ENCODE measurements at places on chromosomes 16 and 17.

- no peak for DNase-seq
Observed at GRCh38 chr17:66518677-66519076, 216.3 kb downstream of the PRKCA start.

DNA sequence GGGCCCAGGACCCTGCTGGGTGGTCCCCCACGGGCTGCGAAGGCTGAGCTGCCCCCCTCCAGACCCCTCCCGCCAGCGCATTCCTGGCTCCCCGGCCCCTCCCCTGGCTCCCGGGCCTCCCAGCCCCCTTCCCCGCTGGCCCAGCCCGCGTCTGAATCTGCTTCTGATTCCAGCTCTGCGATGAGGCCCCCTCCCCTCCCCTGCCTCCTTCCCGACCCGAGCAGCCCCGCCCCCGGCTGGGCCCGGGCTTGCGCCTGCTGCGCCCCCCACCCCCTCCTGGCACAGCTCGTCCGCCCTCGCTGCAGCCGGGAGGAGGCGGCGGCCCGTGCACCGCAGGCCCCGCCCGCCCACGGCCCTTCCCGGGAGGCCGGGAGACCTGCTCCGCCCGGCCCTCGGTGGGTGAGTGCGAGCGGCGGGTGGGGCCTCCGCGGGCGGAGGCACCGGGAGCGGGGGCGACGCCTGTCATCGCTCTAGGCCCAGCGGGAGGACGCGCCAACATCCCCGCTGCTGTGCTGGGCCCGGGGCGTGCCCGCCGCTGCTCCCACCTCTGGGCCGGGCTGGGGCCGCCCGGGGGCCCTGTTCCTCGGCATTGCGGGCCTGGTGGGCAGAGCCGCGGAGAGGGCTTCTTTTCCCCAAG lies at the start of gene NTN3:
TSS of gene NTN3 (plus strand) at position 282 of the 637 bp plus-strand sequence. CDS start 405 bp downstream, outside the sequence.
- no peak for DNase-seq

- DNase-seq = no peak
Observed at GRCh38 chr16:21083729-21084268, 66.8 kb downstream of the DNAH3 start.

GRCh38 chr16:5466551-5466950 lies 369.0 kb upstream of the EEF2KMT start:
- no peak for DNase-seq

DNA sequence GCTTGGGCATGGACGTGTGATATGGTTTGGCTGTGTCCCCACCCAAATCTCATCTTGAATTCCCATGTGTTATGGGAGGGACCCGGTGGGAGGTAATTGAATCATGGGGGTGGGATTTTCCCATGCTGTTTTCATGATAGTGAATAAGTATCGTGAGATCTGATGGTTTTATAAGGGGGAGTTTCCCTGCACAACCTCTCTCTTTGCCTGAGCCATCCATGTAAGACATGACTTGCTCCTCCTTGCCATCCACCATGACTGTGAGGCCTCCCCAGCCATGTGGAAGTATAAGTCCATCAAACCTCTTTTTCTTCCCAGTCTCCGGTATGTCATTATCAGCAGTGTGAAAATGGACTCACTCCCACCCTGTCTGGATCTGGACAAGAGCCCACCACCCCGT lies 393.4 kb downstream of the SEC14L1 start:
- no peak for DNase-seq

DNA sequence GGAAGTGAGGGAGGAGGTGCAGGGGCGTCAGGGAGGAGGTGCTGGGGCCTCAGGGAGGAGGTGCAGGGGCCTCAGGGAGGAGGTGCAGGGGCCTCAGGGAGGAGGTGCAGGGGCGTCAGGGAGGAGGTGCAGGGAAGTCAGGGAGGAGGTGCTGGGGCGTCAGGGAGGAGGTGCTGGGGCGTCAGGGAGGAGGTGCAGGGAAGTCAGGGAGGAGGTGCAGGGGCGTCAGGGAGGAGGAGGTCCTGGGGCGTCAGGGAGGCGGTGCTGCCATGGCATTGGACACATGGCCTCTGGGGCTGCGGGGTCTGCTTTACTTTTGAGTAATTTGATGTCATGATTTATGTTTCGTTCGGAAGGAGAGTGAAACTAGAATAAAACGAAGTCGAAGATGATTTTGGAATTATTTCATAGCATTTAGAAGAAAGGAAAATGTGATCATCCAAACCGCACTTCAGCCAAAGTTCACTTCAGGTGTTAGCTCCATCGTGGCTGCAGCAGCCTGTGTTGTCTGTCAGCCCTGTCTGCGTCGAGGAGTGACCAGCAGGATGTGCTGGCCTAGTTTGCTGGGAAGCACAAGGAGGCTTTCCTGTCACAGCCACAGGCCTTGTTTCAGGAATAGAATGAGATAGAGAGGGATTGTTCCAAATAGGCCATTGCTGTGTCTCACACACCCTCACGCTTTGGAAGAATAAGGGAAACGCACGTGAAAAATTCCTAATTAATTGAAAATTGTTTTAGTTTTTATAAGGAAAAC lies 42.8 kb downstream of the RAB11FIP3 start:
- peak; percentile 19 for DNase-seq

- no peak for DNase-seq
Observed at GRCh38 chr16:55017321-55017720, 86.7 kb downstream of the IRX5 start.

- DNase-seq = no peak
Observed at GRCh38 chr17:57888311-57889216, 38.7 kb upstream of the MRPS23 start.

GRCh38 chr17:45883063-45883462 lies 11.3 kb upstream of the MAPT start:
- DNase-seq = no peak

DNA sequence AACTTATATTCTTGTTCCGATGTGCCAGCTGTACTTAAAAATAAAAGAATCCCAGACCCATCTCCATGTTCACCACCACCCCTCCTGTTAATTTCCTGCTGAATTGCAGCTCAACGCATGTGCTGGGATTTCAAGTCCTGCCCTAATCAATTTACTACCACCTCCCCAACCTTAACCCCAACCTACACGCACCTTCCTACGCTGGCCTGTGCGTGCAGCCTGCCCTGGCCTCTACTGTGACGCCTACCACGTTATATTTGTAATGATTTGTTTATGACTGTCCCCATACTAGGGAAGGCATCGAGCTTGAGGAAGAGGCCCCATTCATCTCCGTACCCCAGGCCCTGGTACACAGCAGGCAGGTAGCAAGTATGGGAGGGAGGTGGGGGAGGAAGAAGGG lies 251.1 kb downstream of the MRTFB start:
- DNase-seq = no peak

- DNase-seq = no peak
Observed at GRCh38 chr17:670286-670685, 44.4 kb downstream of the VPS53 start.

DNA sequence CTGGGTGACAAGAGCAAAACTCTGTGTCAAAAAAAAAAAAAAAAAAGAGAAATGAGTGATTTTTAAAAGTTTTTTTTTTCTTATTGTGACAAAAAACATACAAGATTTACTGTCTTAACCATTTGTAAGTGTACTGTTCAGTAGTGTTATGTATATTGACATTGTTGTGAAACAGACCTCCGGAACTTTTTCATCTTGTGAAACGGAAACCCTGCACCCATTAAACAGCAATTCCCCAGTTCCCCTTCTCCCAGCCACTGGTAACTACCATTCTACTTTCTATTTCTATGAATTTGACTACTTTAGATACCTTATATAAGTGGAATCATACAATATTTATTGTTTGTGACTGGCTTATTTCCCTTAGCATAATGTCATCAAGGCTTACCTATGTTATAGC lies 18.7 kb downstream of the DUS2 start:
- no peak for DNase-seq

GRCh38 chr17:142876-143784 lies 5.8 kb downstream of the SCGB1C2 start:
- no peak for DNase-seq

GRCh38 chr17:29253037-29253436 lies 6.4 kb downstream of the CRYBA1 start:
- DNase-seq = no peak

DNA sequence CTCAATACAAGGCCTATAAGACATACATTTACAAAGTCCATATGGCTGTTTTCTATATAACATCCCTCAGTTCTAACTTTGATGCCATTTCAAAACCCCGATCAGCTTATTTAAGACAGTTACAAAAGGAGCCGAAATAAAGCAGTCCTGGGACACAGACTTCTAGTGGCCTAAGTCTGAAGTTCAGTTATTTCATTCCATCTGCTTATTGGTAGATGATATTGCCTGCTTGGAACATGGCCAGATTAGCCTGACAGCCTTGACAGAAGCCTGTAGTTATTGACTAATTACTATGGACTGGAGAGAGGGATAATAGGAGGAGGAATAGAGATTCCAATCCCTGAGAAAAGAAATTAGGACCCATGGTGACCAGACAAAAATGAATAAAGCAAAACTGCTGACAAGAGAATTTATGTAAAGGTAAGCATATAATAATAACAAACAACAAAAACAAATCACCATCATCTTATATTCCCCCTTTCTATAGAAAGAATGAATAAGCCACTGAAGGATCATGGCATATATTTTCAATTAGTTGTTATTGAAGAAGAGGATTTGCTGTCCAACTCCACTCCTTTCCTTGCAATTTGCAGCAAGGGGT lies 206.3 kb upstream of the TOM1L1 start:
- no peak for DNase-seq

DNA sequence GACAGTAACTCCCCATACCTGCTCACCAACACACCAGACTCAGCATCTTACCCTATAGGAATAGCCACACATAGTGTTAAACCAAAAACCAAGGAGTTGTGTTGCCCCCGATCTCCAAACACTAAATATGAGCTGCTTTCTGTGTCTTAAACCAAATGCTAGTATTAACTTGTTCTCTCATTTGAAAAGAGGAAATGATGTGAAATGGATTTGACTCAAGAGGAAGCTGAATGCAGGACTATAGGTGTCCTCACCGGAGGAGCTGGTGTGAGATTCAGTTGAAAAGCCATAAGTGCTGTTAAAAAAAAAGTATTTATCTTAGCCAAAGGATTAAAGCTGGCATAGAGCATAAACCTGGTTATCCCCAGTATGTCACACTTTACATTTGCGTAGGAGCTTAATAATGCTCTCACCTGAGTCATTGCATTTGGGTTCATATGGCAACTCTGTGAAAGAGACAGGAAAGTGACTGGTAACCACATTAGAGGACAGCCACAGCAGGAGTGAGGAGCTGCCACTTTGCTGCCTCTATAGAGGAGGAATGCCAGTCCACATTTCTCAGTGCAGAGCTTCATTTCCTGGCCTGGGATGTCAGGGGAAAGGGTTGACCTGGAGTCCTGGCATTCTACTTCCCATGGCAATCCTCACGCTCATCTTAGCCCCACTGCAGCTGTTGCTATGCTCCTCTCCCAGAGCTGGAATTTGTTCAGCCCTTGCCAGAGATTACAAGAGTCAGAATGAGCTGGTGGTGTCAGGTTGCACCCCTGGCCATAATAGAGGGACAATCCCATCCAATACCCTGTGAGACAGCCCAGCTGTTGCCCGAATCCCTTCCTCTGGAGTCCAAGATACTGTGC lies 143.3 kb upstream of the ANKFN1 start:
- DNase-seq = no peak

DNA sequence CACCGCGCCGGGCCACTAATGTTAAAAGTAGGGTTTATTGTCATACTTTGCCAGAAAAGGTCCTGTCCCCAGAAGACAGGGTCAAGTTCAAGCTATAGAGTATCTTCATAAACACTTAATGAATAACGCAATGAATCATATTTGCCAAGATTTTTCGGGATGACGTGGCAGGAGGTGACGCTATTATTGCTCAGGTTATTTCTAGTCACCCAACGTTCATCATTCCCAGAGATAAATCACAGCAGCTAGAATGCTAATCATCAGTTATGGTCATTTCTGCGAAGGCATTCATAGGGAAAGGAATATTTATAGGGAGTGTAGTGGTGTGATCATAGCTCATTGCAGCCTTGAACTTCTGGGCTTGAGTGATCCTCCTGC lies 2.0 kb downstream of the TMC5 start:
- no peak for DNase-seq

GRCh38 chr16:73172241-73172972 lies 124.5 kb upstream of the ZFHX3 start:
- DNase-seq = no peak

- peak; percentile 89 for DNase-seq
Observed at GRCh38 chr17:47720754-47721533, 12.1 kb upstream of the TBX21 start.
